ENCODE measurements at places on chromosomes 6 and 20. TPM values are rescaled to one million over a fixed set of nuclear protein-coding genes. Genes with fewer than 3 reads are reported as not detected.

DNA sequence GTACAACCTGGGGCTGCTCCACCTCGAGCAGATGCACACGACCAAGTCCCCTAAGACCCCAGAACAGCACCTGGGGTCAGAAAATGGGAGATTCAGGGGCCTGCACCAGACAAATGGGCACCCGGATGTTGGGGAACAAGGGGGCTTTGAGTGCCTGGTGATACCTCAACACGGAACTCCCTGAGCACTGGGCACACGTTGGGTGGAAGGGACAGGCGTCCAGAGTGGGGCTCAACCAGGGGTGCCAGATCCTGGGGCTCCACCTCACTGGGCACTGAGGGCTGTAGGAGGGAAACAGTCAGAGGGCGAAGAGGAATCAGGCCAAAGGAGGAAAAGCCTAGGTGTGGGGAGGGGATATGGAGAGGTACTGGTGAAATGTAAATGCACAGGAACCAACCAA, 33.5 kb upstream of the SPAG4 start:
- no peaks in the 10 kb centered on the region for H3K4me1 ChIP-seq
- no peaks in the 10 kb centered on the region for H3K27me3 ChIP-seq
- H3K4me3 ChIP-seq: no peak overlapping the region
- no peak overlapping the region for H3K27ac ChIP-seq
- H3K36me3 ChIP-seq: no peaks in the 10 kb centered on the region

- H3K27ac ChIP-seq: no peak overlapping the region
- no peaks in the 10 kb centered on the region for H3K27me3 ChIP-seq
- H3K4me3 ChIP-seq: no peak overlapping the region
- DNase-seq: no peak
- H3K4me1 ChIP-seq: no peaks in the 10 kb centered on the region
- no peaks in the 10 kb centered on the region for H3K36me3 ChIP-seq
Observed at GRCh38 chr20:21048841-21049273, 57.3 kb downstream of the LINC00237 start.

- H3K36me3 ChIP-seq: no peaks in the 10 kb centered on the region
- H3K27ac ChIP-seq: no peak overlapping the region
- H3K27me3 ChIP-seq: no peaks in the 10 kb centered on the region
Observed at GRCh38 chr6:12110523-12111362, 98.6 kb downstream of the HIVEP1 start.

- H3K36me3 ChIP-seq: no peaks in the 10 kb centered on the region
- DNase-seq: no peak
Observed at GRCh38 chr6:16168121-16168520, 39.2 kb downstream of the MYLIP start.

DNA sequence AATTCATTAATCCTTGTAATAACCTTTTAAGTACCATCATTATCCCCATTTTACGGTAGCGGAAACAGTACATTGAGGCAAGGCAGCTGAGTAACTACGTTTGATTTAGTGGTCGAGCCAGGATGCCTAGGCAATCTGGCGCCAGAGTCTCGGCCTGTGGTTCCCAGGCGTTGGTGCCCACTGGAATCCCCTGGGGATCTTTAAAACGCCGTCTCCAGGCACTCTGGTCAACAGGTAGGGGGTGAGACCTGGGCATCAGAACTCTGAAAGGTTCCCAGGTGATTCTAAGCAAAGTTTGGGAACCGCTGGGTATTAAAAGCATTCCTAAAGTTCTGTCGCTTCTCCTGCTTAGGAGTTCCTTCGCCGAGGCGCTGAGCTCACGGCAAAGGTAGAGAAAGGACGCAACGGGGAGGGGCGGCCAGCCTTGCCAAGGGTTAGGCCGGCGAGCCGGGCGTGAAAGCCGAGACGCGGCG, 939 bp downstream of the DTNBP1 start:
- peak overlapping the region; percentile 97 for H3K4me3 ChIP-seq
- DNase-seq: no peak
- no peaks in the 10 kb centered on the region for H3K36me3 ChIP-seq
- H3K4me1 ChIP-seq: peaks cover 5% of the 10 kb centered on the region
- H3K27me3 ChIP-seq: no peaks in the 10 kb centered on the region
- peak overlapping the region; percentile 84 for H3K27ac ChIP-seq

DNA sequence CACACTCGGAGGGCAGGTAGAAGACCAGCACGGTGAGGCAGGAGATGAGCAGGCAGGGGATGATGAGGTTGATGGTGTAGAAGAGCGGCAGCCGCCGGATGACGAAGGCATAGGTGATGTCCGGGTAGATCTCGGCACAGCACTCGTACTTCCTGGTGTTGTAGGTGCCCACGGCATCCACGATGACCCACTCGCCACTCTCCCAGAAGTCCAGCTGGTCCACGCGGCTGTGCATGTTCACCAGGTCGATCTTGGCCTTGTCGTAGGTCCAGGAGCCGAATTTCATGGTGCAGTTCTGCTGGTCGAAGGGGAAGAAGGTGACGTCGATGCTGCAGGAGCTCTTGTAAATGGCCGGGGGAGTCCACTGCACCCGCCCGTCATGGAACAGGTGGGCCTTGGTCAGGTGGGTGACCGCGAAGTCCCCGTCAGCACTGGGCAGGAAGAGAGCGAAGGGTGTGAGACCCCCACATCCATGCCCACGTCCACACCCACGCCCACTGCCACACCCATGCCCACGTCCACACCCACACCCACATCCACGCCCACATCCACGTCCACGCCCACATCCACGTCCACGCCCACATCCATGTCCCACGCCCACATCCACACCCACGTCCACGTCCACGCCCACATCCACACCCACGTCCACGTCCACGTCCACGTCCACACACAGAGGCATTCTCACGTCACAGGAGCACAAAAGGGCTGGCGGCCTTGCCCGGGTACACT, 10.4 kb downstream of the CHRNA4 start:
- no peaks in the 10 kb centered on the region for H3K36me3 ChIP-seq
- H3K4me1 ChIP-seq: no peaks in the 10 kb centered on the region
- H3K27me3 ChIP-seq: no peaks in the 10 kb centered on the region
- H3K4me3 ChIP-seq: no peak overlapping the region

DNA sequence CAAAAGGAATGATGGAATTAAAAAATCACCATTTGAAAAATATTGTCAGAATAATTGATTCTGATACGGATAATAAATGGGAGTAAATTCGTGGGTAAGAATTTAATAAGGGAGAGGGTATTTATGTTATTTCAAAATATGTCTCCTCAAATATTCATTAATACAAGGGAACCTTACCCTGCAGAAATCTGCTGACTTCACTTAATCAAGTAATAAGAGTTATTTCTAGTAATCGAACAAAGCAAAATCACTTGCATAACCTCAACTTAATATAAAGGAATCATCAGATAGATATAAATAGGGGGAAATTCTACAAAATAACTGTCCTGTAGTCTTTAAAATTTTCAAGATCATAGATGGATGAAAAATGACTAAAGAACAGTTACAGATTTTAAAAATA, 1164.7 kb upstream of the GJE1 start:
- no peak overlapping the region for H3K4me3 ChIP-seq
- no peaks in the 10 kb centered on the region for H3K27me3 ChIP-seq
- H3K27ac ChIP-seq: no peak overlapping the region

DNA sequence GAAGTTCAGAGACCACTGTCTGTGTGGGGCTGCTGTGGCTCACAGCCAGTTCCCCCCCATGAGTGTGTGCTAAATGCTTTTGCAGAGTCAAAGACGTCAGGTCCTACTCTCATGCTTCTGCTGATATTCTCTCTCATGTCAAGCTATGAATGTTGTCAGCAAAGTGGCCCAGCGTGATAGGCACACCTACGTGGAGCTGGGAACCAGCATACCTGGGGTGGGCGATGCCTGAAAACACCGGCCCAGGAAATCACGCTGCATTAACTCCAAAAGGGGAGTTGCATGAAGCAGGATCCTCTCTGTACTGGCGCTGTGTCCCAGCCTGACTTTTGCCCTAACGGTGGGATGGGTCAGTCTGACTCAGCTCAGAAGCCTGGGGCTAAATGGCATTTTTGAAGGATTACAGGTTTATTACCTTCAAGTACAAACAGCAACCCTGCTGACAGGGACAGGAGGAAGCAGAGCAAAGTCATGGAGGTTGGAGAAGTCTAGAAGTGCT, 9.0 kb upstream of the MRPS10 start:
- no peaks in the 10 kb centered on the region for H3K36me3 ChIP-seq
- DNase-seq: no peak
- H3K4me3 ChIP-seq: no peak overlapping the region
- H3K4me1 ChIP-seq: no peaks in the 10 kb centered on the region
- H3K27me3 ChIP-seq: no peaks in the 10 kb centered on the region

DNA sequence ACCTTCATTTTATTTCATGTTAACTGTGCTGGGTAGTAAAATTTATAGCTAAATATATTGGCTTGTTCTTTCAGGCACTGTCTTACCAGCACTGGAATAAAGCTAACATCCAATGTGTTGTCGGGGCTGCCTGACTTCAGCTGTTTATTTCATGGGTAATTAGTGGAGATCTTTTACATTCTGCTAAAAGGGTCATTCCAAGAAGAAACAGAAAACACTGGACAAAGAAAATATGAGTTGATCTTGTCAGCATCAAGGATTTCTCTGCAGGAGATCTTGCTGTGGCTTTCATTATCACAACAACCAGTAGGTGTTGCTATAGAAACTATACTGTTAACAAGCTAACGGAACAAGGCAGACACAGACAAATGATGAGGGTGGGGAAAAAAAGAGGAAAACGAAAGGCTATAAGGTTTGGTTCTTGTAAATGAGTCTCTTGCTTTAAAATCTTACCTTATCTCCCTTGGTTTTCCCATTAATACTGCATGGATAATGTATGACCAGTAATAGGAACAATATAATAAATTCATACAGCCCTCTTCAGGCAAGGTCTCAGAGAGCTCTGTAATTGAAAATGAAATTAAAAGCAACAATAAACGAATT, 206.8 kb downstream of the SIM1 start:
- H3K36me3 ChIP-seq: no peaks in the 10 kb centered on the region
- no peak overlapping the region for H3K4me3 ChIP-seq
- H3K4me1 ChIP-seq: no peaks in the 10 kb centered on the region
- no peak for DNase-seq

- no peak for DNase-seq
- no peaks in the 10 kb centered on the region for H3K27me3 ChIP-seq
- H3K36me3 ChIP-seq: no peaks in the 10 kb centered on the region
- no peak overlapping the region for H3K4me3 ChIP-seq
- no peaks in the 10 kb centered on the region for H3K4me1 ChIP-seq
- H3K27ac ChIP-seq: peak overlapping the region; percentile 10
Observed at GRCh38 chr20:58982406-58983114, 1.5 kb downstream of the NELFCD start.

DNA sequence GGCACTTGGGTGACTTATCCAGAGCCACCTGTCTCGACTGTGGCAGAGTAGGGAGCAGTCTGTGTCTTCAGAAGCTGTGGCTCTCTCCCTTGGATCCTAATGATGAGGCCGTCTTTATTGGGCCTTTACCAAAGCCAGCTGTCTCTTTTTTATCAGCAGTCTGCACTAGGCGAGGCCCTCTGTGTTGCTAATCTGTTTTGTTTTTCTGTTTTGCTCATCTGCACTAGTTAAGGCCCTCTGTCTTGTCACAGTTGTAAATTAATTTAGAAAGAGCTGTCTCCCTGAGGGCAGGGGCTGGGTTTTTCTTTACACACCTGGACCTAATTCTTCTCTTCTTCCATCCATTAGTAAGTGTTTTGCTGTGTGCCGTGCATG, 45.0 kb downstream of the CDS2 start:
- H3K27me3 ChIP-seq: no peaks in the 10 kb centered on the region
- DNase-seq: no peak
- no peaks in the 10 kb centered on the region for H3K4me1 ChIP-seq
- H3K27ac ChIP-seq: no peak overlapping the region

DNA sequence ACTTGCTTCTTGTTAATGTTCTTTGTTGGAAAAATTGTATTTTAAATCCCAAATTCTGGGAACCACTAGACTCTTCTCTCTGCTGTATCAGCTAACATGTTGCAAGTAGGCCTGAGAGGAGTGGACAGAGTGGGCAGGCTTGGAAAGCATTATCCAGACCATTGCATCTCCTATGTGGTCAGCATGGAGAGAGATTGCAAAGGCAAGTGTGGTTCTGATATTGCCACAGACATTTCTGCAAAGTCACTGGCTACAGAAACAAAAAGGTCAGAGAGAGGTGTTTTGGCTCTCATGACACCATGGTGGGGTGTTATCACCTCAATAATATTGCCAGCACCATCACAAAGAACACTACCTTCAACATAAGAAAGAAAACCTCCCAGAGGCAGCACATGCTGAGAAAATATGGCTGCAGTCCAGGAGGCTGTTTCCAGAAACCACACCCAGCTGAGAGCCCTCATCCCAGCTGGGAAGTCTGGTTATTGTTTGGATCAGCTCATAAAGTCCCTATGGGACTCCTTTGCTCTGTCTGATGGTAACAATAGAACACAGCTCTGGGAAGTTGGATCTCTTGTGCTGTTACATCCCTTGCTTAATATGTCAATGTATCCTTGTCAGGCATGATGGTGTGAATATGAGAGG, 78.2 kb upstream of the TBX18 start:
- no peak for DNase-seq
- H3K27me3 ChIP-seq: no peaks in the 10 kb centered on the region
- no peaks in the 10 kb centered on the region for H3K36me3 ChIP-seq
- H3K4me3 ChIP-seq: no peak overlapping the region
- no peaks in the 10 kb centered on the region for H3K4me1 ChIP-seq
- no peak overlapping the region for H3K27ac ChIP-seq

GRCh38 chr6:110547266-110547964, 71.0 kb upstream of the SLC22A16 start:
- H3K27ac ChIP-seq: peak overlapping the region; percentile 76
- no peaks in the 10 kb centered on the region for H3K27me3 ChIP-seq
- no peaks in the 10 kb centered on the region for H3K36me3 ChIP-seq
- H3K4me1 ChIP-seq: peaks cover under 1% of the 10 kb centered on the region
- no peak overlapping the region for H3K4me3 ChIP-seq
- DNase-seq: no peak

- H3K27me3 ChIP-seq: no peaks in the 10 kb centered on the region
- no peaks in the 10 kb centered on the region for H3K36me3 ChIP-seq
- no peak for DNase-seq
- no peaks in the 10 kb centered on the region for H3K4me1 ChIP-seq
- no peak overlapping the region for H3K4me3 ChIP-seq
Observed at GRCh38 chr6:52834481-52834880, 6.1 kb downstream of the GSTA5 start.

- H3K27me3 ChIP-seq: no peaks in the 10 kb centered on the region
- no peak overlapping the region for H3K27ac ChIP-seq
- no peak overlapping the region for H3K4me3 ChIP-seq
- no peaks in the 10 kb centered on the region for H3K36me3 ChIP-seq
Observed at GRCh38 chr6:37850260-37850659, 30.7 kb downstream of the ZFAND3 start.

GRCh38 chr6:14092838-14093789, 24.5 kb upstream of the CD83 start:
- no peaks in the 10 kb centered on the region for H3K27me3 ChIP-seq
- no peak overlapping the region for H3K4me3 ChIP-seq
- no peaks in the 10 kb centered on the region for H3K36me3 ChIP-seq
- no peaks in the 10 kb centered on the region for H3K4me1 ChIP-seq
- DNase-seq: no peak

GRCh38 chr20:45368221-45368980, 5.4 kb downstream of the SYS1 start:
- peaks cover 5% of the 10 kb centered on the region for H3K4me1 ChIP-seq
- H3K27me3 ChIP-seq: no peaks in the 10 kb centered on the region
- DNase-seq: no peak
- no peak overlapping the region for H3K4me3 ChIP-seq
- H3K36me3 ChIP-seq: peaks cover 8% of the 10 kb centered on the region

- H3K4me3 ChIP-seq: no peak overlapping the region
- H3K27ac ChIP-seq: no peak overlapping the region
- no peaks in the 10 kb centered on the region for H3K36me3 ChIP-seq
- H3K4me1 ChIP-seq: no peaks in the 10 kb centered on the region
- H3K27me3 ChIP-seq: no peaks in the 10 kb centered on the region
Observed at GRCh38 chr6:136201732-136202131, 48.4 kb downstream of the MTFR2 start.

FOXQ1 gene
- not detected for total RNA-seq

MAS1 gene
- total RNA-seq: not detected

DAAM2 gene
- total RNA-seq: 41.3 TPM

GTSF1L gene
- total RNA-seq: not detected
